ENCODE measurements at places on chromosomes 7 and 10. TPM values are rescaled to one million over a fixed set of nuclear protein-coding genes. Genes with fewer than 3 reads are reported as not detected.

DNA sequence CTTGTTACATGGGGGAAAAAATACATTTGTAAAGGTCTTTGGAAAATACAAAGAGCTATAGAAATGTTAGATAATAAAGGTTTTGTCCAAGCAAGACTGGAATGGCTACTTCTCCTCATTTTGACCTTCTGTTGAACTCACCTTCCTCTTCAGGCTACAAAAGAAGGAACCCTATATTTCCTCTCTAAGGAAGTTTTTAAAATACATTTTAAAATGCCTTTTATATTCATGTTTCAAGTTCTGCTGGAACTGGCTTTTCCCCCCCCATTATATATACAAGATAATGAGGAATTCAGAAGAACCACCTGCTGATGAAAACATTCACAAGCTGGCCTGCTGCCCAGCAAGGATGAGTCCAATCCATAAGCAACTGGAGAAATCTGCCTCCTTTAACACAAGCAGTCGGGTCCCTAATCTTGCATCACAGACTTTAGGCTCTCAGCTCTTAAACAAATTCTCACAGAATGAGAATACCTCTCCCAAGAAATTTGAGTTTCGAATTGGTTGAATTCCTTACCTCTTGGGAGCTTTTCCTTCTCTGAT is 44.6 kb downstream of the MTERF1 start:
- H3K27ac ChIP-seq, result peak overlapping the region; percentile 82
- no peak for DNase-seq
- peaks cover 17% of the 10 kb centered on the region for H3K4me1 ChIP-seq
- no peaks in the 10 kb centered on the region for H3K27me3 ChIP-seq

DNA sequence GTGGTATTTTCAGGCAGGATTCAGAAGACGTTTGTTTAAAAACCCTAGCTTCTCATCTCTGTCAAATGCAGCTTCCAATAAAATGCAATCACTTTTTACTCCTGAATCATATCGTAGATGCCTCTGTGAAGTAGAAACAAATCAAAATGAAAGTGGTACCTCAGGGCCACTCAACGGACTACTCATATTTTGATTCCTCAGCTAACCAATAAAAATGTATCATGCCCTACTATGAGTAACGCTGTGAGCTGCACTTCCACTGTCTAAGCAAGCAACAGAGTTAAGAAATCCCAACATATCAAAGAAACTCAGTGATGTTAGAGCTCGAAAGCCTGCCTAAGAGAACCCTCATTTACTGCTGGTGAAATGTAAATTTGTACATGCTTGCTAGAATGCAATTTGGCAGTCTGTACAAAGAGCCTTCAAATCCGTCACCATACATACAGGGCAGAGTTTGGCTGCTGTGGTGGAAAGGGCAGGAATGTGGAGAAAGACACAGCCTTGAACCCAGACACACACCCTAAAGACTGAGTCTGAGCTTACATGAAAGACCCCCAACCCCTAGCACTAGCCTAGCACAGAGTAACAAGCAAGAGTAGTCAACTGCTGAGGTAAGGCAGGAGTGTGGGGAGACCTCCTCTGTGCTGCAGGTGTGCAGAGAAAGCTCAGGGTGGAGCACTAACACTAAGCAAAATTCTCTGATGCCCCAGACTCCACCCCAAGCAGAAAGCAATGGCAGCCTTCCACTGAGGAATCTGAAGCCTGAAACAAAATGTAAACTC is 151.5 kb downstream of the ANK3 start:
- no peaks in the 10 kb centered on the region for H3K27me3 ChIP-seq
- DNase-seq, result no peak
- peaks cover 25% of the 10 kb centered on the region for H3K4me1 ChIP-seq
- H3K36me3 ChIP-seq, result peaks cover 12% of the 10 kb centered on the region
- peak overlapping the region; percentile 74 for H3K27ac ChIP-seq

GRCh38 chr7:116924741-116925140 is 28.6 kb upstream of the ST7 start:
- no peak overlapping the region for H3K4me3 ChIP-seq
- H3K4me1 ChIP-seq, result peaks cover 4% of the 10 kb centered on the region
- no peaks in the 10 kb centered on the region for H3K27me3 ChIP-seq
- no peak for DNase-seq

- no peak overlapping the region for H3K4me3 ChIP-seq
- no peak overlapping the region for H3K27ac ChIP-seq
- peaks cover 25% of the 10 kb centered on the region for H3K4me1 ChIP-seq
- H3K27me3 ChIP-seq, result no peaks in the 10 kb centered on the region
- DNase-seq, result no peak
- no peaks in the 10 kb centered on the region for H3K36me3 ChIP-seq
These were observed 1.9 kb downstream of the LRRC72 start for GRCh38 chr7:16528520-16528919.

Gene PDE6C
- total RNA-seq, result not detected

DNA sequence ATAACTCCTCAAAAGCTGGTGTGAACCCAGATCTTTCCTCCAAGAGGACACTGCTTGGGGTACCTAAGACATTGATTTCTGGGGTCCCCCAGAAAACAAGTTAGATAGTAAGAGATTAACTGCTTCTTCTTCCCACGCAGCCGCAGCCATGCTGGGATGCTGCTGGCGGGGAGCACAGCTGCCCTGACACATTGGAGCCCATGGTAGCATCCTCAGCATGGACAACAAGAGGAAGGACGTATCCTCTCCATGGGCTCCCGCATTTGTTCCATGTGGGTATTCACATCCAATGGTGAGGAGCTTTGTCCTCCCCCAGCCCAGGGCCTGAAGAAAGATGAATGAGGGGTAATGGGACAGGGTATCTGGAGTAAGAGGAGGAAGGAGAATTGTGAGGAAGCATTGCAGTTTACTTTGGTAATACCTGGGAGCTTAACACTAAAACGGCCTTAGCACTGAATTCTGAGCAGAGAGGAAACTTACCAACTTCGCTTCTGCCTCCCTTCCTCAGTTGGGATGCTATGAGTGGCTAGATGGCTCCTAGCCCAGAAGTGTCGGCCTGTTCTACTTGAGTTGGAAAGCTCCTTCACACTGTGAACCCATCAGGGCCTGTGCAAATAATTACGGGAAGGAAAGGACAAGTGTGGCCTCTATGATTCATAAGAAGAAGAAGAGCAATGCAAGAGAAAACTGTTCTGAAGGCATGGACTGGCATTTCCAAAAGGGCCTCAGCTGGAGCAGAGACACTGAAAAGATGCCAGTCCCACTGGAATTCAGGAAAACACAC is 43.9 kb downstream of the C10orf120 start:
- H3K4me3 ChIP-seq, result no peak overlapping the region
- H3K4me1 ChIP-seq, result no peaks in the 10 kb centered on the region
- DNase-seq, result no peak
- H3K27me3 ChIP-seq, result peaks cover 65% of the 10 kb centered on the region
- H3K36me3 ChIP-seq, result no peaks in the 10 kb centered on the region

Gene HEPACAM2
- total RNA-seq, result not detected

- peaks cover 49% of the 10 kb centered on the region for H3K27me3 ChIP-seq
- H3K4me1 ChIP-seq, result peaks cover 9% of the 10 kb centered on the region
- H3K4me3 ChIP-seq, result no peak overlapping the region
- no peak for DNase-seq
These were observed 54.1 kb downstream of the NRAP start for GRCh38 chr10:113609704-113610108.

GRCh38 chr7:130639388-130639787 is 29.2 kb downstream of the COPG2 start:
- no peak overlapping the region for H3K27ac ChIP-seq
- no peaks in the 10 kb centered on the region for H3K27me3 ChIP-seq
- H3K4me3 ChIP-seq, result no peak overlapping the region

- no peaks in the 10 kb centered on the region for H3K27me3 ChIP-seq
- no peaks in the 10 kb centered on the region for H3K36me3 ChIP-seq
- no peak for DNase-seq
- peak overlapping the region; percentile 34 for H3K27ac ChIP-seq
These were observed 23.4 kb upstream of the ARID5B start for GRCh38 chr10:61877887-61878739.

- peaks cover 3% of the 10 kb centered on the region for H3K27me3 ChIP-seq
- H3K27ac ChIP-seq, result no peak overlapping the region
- H3K4me3 ChIP-seq, result no peak overlapping the region
- peaks cover 20% of the 10 kb centered on the region for H3K4me1 ChIP-seq
- no peaks in the 10 kb centered on the region for H3K36me3 ChIP-seq
- DNase-seq, result no peak
These were observed 8.2 kb upstream of the NPFFR1 start for GRCh38 chr10:70292004-70292403.

DNA sequence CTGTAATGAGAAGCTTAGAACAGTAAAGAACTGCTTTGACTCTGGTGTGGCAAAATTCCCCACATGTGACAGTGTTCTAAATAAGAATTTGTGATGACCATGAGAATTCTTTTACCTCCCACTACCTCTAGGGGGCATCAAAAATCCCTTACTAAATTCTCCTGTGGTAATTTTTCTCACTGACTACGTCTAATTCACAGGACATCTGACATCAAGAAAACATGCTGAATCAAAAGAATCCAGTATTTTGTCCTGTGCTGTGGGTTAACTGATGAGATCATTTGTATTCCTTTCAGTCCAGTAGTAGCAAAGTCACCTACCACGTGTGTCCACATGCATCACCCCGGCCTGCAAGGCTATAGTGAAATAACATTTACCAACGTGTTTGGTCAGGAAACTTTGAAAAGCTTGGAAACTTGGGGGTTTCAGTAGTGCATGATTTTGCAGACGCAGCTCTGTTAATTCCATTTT is 103.8 kb downstream of the ATE1 start:
- peaks cover 20% of the 10 kb centered on the region for H3K4me1 ChIP-seq
- DNase-seq, result no peak
- no peaks in the 10 kb centered on the region for H3K27me3 ChIP-seq
- no peak overlapping the region for H3K4me3 ChIP-seq

GRCh38 chr10:119364645-119365600 is 157.6 kb downstream of the GRK5 start:
- H3K27me3 ChIP-seq, result no peaks in the 10 kb centered on the region
- no peaks in the 10 kb centered on the region for H3K36me3 ChIP-seq
- H3K27ac ChIP-seq, result peak overlapping the region; percentile 70

Gene WNT16
- 0.49 TPM for total RNA-seq

DNA sequence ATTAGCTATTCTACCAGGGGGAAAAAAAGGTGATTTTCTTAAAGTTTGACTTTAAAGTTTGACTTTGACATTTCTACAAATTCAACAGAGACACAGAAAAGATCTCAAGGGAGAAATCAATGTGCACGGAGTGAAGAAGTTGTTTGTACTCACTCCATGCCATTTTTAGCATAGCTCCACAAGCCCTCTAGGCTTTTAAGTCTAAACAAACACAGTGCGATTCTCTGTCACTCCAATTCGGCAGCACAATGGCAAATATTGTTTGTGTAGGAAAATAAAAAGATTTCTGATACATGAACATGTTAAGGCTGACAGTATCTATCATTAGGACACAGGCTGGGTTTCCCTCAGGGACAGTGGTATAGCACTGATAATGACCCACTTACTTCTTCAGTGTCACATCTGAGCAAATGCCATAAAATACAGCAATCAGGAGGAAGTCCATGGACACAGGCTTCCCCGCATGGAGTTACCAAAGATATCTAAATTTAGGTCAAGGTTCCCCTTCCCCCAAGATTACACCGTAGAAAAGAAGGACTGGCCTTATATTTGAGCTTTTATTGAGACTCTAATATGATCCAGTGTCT is 28.0 kb downstream of the GSAP start:
- H3K27ac ChIP-seq, result no peak overlapping the region
- H3K36me3 ChIP-seq, result peaks cover 3% of the 10 kb centered on the region
- no peak overlapping the region for H3K4me3 ChIP-seq
- H3K27me3 ChIP-seq, result no peaks in the 10 kb centered on the region
- DNase-seq, result no peak

- H3K4me3 ChIP-seq, result no peak overlapping the region
- H3K4me1 ChIP-seq, result peaks cover 4% of the 10 kb centered on the region
- H3K27ac ChIP-seq, result no peak overlapping the region
- H3K36me3 ChIP-seq, result no peaks in the 10 kb centered on the region
- DNase-seq, result no peak
These were observed 69.9 kb downstream of the SDK1 start for GRCh38 chr7:3370921-3371320.

Gene CRYGN
- total RNA-seq, result 9.4 TPM

Gene EPHB6
- 28.9 TPM for total RNA-seq

DNA sequence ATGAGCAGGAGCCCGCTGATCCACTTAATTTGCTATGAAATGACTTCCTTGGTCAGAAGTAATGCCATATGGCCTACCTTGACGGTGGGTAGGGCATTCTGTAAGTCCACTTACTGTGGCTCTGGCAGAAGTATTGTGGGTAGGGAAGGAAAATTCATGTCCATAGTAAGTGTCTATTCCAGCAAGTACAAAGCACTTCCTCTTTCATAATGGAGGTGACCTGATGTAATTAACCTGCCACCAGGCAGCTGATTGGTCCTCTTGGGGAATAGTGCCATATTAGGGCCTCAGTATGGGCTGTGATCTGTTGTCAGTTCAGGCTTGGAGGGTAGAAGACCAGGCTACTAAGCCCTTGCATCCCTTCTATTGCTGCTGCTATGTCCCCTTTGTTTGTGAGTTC is 103.9 kb downstream of the SLC37A3 start:
- H3K4me1 ChIP-seq, result no peaks in the 10 kb centered on the region
- H3K4me3 ChIP-seq, result no peak overlapping the region
- DNase-seq, result no peak
- H3K36me3 ChIP-seq, result no peaks in the 10 kb centered on the region
- no peaks in the 10 kb centered on the region for H3K27me3 ChIP-seq

- H3K27me3 ChIP-seq, result no peaks in the 10 kb centered on the region
- no peak overlapping the region for H3K4me3 ChIP-seq
- no peak for DNase-seq
- H3K36me3 ChIP-seq, result peaks cover 2% of the 10 kb centered on the region
- no peak overlapping the region for H3K27ac ChIP-seq
These were observed 363.6 kb downstream of the ANKRD30A start for GRCh38 chr10:37488792-37489657.

- H3K27ac ChIP-seq, result no peak overlapping the region
- no peak for DNase-seq
These were observed 35.3 kb upstream of the IFRD1 start for GRCh38 chr7:112414855-112415490.

DNA sequence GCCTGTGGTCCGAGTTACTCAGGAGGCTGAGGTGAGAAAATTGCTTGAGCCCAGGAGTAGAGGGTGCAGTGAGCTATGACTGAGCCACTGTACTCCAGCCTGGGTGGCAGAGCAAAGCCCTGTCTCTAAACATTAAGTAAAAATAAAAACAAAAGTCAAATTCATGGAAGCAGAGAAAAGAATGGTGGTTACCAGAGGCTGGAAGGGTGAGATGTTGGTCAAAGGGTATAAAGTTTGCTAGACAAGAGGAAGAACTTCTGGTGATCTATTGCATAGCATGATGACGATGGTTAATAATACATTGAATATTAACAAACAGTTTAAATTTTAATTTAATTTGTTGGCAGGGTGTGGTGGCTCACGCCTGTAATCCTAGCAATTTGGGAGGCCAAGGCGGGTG is 68.1 kb downstream of the CRPPA start:
- DNase-seq, result no peak
- H3K4me3 ChIP-seq, result no peak overlapping the region
- H3K36me3 ChIP-seq, result peaks cover 21% of the 10 kb centered on the region
- no peak overlapping the region for H3K27ac ChIP-seq

- H3K4me3 ChIP-seq, result peak overlapping the region; percentile 57
- peaks cover 10% of the 10 kb centered on the region for H3K36me3 ChIP-seq
- DNase-seq, result no peak
- H3K27ac ChIP-seq, result peak overlapping the region; percentile 88
These were observed 98.5 kb downstream of the WDR11 start for GRCh38 chr10:120949609-120950031.
